ENCODE measurements at places on chromosomes 2 and 18.

GRCh38 chr18:28594034-28594433, 417.1 kb upstream of the CDH2 start:
- DNase-seq, result no peak

GRCh38 chr2:11742702-11743357, 3.6 kb upstream of the LPIN1 start:
- no peak for DNase-seq

GRCh38 chr18:38956068-38956467, 1390.5 kb upstream of the CELF4 start:
- no peak for DNase-seq

GRCh38 chr18:8359076-8359475, 250.2 kb upstream of the RAB12 start:
- no peak for DNase-seq

DNA sequence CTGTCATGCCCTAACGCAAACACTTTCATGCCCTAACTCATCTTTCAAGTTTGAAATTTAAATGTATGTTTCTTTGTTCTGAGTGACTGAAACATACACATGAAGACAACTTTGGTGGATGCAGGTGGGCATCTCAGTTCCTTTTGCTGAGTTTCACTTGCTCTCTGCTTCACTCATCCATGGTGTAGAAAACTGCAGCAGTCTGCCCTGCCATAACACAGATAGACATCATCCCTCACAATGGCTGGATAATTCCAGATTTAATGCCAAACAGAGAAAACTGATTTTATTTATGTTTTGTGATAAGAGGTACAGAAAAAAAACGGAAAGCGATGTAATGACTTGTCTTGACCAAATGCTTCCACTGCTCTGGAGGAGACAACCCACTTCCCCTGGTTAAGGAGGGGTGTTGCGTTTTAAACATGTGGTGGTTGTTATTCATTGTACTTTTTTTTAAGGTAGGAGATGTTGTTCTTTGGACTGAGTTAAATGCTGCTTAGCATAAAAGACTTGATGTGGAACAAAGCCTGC, 70.4 kb downstream of the RHBDD1 start:
- no peak for DNase-seq

All from stimulated activated CD8-positive, alpha-beta memory T cell treated with anti-CD3 and anti-CD28 coated beads, Interleukin-2, amount 100 ng/mL, for 1 hour (primary cell).